HT1080 (cell line): ENCODE measurements at places on chromosomes 11 and 22.

- DNase-seq = no peak
These were observed 53.2 kb upstream of the CRTAM start for GRCh38 chr11:122785031-122785541.

- DNase-seq = no peak
These were observed 10.1 kb upstream of the SERPIND1 start for GRCh38 chr22:20763630-20764470.

GRCh38 chr22:24803064-24803542 is 2.9 kb upstream of the SGSM1 start:
- peak; percentile 11 for DNase-seq

DNA sequence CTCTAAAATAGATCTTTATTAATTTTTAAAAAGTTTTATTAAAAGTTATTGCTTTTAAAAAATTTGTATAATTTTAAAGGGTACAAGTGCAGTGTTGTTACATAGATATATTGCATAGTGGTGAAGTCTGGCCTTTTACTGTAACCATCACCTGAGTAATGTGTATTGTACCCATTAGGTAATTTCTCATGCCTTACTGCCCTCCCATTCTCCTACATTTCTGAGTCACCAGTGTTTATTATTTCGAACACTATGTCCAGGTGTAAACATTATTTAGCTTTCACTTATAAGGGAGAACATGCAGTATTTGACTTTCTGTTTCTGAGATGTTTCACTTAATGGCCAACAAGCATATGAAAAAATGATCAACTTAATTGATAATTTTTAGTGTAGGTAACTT is 2.3 kb downstream of the OR51G1 start:
- DNase-seq = no peak

- DNase-seq = no peak
These were observed 5.4 kb downstream of the LRRC32 start for GRCh38 chr11:76665172-76665571.

DNA sequence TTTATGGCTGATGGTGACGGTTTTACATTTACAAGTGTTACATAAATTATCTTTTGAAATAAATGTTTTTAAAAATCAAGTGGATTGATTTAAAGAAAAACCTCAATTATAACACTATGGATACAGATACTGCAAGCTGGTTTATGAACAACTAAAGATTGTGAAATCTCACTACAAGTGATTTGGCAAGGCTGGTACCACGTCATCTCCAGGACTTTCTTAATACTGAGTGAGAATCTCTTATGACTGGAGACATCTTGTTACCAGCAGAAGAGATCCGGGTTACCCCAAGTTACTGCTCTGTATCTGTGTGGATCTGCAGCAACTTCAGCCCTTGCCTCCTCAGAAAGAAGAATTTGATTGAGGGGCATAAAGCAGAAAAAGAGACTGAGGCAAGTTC is 452.9 kb downstream of the MN1 start:
- no peak for DNase-seq

DNA sequence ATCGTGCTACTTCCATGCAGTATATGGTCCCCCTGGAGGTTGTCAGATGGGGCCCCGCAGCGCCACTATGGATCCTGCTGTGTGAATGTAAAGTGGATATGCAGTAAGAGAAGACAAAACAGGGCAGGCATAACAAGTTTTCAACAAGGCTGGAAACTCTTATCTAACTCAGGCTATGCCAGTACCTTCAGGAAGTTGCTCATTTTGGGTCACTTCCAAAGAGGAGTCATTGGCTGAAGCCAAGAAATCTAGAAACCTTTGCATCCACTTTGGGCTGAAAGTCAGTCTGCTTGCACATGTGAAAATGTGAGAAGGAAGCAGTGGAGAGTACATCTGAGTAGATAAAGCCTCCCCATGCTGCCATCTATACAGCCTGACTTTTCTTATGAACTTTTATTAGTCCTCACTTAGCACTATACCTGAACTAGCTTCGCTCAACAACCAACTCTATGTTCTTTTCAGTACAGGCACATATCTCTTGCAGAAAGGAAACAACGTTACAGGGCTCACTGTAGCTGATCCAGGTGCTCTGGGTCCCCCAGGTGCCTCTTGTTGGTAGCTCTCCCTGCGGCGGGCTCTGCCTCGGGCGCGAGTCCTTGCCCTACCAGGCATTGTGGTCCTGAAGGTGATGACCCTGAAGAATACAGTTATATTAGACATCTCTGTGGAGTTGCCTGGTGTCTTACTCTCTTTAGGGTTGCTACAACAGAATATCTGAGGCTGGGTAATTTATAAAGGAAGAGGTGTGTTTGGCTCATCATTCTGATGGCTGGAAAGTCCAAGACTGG is 12.4 kb downstream of the PIWIL3 start:
- DNase-seq = no peak

DNA sequence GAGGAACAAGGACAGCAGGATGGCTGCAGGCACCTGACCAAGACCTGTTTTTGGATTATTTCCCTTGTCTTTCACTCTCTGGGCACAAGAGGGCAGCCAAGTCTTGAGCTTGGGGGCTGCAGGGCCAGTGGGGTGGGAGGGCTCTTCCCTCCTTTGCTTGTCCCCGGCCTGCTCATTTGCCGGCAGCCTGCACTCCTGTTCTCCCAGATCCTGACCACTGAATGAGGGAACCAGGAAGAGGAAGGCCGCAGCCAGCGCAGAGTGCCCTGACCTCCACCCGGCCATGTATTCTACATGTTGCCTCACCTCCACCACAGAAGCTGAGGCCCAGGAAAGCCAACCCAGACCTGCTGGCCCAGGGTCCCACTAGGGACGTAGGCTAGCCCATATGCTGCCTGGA is 15.5 kb upstream of the NNMT start:
- peak; percentile 87 for DNase-seq

GRCh38 chr11:109062871-109063270 is 359.1 kb upstream of the C11orf87 start:
- no peak for DNase-seq

- DNase-seq = peak; percentile 16
These were observed 579 bp downstream of the TANGO2 start for GRCh38 chr22:20021196-20022181.

- no peak for DNase-seq
These were observed 132.7 kb downstream of the CASP12 start for GRCh38 chr11:104765401-104766095.

DNA sequence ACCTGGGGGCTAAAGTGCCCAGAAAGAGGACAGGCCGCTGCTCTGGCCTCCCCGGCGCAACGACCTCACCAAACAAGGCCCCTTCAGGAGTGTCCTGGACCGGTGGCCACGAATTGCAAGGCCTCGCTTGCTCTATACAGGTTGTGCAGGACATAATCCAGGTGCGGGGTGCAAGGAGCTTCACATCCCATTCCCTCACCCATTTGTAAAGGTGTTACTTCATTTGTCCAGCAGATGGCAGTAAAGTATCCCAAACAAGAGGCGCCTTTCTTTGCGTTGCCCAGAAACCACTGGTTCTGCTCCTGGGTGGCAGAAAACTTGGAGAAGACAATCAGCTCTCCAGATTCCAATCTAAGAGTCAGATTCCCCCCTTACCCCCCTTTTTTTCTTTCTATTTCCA is 35.9 kb upstream of the PRDM11 start:
- peak; percentile 46 for DNase-seq

GRCh38 chr11:58928691-58929090 is 10.6 kb upstream of the GLYATL1 start:
- no peak for DNase-seq

GRCh38 chr22:25027043-25027906 is 74.8 kb downstream of the KIAA1671 start:
- DNase-seq = no peak

DNA sequence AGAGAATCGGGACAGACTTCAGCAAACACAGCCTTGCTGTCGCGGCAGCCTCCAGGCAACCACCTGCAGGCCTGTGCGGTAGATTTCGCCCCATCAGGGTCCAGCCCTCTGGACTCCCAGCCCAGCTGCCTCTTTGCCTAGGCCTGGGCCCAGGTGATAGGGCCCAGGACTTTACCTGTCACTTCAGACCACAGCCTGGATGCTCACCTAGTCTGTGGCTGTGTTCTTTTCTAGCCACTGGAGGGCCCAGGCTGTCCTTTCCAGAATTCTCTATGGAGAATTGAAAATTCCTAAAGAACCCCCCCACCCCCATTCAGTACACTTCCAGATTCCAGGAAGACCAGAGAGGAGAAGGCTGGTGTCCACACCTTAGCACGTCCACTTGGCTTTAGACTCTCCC is 30.6 kb upstream of the RAB1B start:
- DNase-seq = no peak

DNA sequence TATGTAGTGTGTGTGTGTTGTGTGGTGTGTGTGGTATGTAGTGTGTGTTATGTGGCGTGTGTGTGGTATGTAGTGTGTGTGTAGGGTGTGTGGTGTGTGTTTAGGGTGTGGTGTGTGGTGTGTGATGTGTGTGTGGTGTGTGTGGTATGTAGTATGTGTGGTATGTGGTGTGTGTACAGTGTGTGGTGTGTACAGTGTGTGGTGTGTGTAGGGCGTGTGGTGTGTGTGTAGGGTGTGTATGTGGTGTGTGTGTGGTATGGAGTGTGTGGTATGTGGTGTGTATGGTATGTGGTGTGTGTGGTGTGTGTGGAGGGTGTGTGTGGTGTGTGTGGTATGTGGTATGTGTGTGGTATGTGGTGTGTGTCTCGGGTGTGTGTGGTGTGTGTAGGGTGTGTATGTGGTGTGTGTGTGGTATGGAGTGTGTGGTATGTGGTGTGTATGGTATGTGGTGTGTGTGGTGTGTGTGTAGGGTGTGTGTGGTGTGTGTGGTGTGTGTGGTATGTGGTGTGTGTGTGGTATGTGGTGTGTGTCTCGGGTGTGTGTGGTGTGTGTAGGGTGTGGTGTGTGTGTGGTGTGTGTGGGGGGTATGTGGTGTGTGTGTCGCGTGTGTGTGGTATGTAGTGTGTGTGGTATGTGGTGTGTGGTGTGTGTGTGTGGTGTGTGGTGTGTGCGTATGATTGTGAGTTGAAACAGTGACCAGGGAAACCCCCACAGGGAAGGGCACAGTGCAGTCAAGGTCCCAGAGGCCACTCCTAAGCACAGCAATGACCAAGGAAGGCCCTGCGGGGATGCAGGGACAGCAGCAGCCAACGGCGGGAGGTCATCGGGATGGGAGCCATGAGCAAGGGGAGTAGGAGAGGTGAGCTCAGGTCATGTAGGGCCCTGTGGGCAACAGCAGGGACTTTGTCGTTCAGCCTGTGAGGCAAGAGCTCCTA is 2.9 kb upstream of the PPP6R2 start:
- DNase-seq = no peak

DNA sequence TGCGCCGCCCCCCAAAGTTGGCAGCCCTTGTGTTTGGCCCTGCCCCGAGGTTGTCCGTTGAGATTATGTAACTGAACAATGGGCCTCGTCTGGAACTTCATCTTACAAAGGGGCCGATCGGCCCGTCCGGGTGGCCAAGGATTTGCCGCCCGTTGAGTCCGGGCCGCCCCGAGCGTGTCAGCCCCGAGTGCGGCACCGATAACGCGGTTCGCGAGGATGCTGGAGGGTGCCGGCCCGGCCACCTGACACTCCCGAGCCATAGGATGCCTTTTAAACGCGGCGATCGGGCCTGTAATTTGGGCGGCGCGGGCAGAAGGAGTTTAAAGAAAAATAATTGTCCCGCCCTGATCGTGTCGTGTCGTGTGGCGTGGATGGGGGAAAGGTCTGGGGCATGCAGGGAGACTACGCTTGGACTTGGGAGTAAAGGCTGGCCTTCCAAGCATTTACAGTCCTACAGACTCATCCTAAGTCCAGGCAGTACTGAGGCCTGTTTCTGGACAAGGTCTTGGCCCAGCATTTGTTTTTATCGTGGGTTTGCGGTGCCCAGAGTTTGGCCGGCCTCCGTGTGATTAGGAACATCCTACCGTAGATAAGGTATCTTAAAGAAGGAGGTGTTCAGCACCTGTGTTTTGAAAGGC is 1.3 kb downstream of the WEE1 start:
- peak; percentile 37 for DNase-seq

DNA sequence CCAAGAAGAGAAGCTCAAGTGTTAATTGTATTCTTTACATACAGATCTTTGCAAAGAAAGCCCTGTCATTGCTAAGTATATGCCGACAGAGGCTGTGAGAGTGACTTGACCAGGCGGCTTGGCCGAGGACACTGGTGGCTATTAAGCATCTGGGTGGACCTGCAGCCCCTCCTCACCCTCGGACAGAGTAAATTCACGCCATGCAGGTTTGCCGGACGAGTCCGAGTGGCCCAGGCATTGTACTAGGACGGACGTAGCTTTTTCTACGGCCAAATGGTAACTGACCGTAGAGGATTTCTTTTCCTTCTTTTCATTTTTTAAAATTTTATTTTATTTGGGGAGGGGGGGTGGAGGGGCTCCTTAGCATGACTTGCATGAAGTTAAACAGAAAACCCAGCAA is 47.0 kb downstream of the KCNC1 start:
- DNase-seq = no peak

GRCh38 chr11:128841461-128842072 is 25.5 kb downstream of the KCNJ1 start:
- DNase-seq = no peak

DNA sequence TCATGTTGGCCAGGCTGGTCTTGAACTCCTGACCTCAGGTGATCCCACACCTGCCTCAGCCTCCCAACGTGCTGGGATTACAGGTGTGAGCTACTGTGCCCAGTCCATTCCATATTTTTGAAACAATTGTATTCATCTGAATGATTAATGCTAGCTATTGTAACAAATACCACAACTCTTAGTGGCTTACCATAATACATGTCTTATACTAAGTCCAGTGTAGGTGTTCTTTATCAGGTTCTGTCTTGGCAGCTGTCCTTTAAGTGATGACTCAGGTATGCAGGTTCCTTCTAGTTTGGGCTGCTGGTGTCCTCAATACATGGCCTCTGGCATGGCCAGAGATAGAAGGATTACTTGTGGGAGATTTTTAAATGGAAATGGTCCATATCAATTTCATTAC is 39.0 kb downstream of the UVRAG start:
- no peak for DNase-seq

DNA sequence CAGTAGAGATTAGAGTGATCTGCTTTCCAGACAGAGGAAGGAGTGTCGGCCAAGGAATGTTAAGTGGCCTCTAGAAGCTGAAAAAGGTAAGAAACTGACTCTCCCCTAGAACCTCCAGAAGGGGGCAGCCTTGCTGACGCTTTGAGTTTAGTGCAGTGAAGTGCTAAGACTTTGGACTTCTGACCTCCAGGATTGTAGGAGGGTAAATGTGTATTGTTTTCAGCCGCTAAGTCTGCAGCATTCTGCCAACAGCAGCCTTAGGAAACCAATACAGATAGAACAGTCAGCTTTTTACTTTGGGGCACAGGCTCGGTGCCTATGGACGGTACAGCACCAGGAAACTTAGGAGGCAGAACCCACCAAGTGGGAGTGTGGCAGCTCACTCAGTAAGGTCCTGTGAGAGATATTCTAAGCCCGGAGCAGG is 3.6 kb upstream of the TBC1D22A start:
- DNase-seq = peak; percentile 57

DNA sequence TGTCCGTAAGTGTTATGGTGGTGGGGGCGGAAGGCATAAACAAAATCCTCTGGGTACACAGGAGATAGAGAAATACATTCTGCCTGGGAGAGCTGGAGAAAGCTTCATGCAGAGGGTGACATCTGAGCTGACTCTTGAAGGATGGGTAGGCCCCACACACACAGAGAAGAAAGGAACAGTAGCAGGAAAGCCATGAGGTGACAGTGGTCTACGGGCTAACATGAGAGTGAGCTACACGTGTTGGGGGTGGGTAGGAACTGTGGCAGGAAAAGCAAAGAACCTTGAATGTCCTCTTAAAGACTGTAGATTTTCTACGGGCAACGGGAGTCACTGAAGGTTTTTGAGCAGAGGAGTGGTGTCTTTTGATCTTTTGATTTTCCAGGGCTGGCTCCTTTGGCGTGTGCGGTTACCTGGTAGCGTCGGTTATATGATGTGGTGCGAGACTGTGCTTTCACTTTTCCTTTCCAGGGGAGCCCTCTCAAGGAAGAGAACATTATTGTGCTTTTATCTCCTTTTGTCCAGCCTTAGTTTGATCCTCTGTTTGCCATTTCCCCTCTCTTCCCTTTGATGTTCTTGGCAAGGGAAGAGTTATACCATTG is 39.7 kb downstream of the ADAMTS8 start:
- no peak for DNase-seq
